DMS79 treated with DMSO at 0.1 percent for 48 hours (cell line): ENCODE measurements at places on chromosomes 1 and 21.

DNA sequence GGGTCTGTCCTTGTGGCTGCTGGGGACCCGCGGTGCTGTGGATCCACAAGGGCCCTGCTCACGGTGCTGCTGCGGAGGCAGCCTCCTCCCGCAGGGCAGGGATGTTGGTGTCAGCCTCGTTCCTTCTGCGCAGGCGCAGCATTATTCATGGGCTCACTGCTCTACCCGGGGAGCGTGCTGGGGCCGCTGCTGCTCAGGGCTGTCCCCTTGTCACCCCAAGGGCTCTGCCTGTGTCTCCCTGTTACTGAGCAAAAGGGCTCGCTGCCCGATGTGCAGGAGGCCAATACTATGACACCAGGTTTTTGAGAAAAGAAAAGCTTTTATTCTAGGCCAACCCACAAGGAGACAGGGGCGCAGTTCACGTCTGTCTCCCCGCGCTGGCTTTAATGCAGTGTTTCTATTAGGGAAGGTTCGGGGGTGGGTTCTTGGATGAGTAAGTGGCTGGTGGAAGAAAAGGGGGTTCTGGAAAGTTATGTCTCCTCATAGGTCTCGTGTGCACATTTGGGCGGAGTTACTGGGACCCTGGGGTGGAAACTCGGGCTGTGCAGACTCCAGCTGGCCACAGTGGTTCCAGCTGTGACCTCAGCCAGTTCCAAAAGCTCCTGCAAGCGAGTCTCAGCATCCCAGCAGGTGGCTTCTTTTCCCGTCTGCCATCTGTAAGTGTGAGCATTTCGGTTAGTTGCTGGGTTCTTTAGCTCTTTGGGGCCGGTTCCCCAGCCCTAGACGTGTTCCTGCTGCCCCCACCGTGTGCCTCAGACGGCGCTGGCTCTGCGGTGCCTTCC, 40.8 kb upstream of the LRRC3 start:
- no peak for DNase-seq

DNA sequence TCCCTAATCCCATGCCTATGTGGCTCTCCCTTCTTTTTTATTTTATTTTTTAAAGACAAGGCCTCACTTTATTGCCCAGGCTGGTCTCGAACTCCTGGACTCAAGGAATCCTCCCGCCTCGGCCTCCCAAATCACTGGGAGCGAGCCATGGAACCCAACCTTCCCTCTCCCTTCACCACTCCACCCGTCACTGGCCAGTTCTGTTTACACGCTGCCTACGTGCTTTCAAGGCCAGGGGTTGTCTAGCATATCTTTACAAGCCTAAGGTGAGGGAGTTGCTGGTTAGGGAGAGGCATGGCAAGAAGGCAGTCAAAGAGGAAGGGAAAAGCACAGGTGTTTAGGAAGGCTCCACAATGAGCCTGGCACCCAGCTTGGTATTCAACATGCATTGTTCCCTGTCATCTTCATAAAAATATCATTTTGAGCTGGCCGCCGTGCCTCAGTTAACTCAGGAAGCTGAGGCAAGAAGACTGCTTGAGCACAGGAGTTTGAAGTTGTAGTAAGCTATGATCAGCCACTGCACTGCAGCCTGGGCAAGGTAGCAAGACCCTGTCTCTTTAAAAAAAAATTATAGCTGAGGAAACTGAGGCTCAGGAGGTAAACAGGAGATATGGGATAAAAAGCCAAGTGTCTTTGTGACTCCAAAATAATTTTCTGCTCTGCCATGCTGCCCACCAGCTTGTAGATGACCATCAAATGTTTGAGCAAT, 1.1 kb downstream of the RHBDL2 start:
- DNase-seq = no peak

DNA sequence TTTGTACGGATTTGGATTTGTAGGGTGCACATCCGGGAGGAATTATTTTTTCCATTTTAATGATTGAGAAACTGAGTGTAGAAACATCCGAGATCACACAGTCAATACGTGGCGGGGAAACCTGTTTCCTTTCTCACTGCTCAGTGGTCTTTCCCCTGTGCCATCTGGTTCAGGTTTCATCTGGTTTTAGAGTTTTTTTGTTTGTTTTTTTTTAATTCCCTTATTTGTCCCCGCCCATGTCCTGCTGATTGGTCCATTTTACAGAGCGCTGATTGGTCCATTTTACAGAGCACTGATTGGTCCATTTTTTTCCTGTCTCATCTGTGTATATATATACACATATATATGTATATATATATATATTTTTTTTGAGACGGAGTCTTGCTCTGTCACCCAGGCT, 6.0 kb downstream of the TRPM2 start:
- DNase-seq = no peak

GRCh38 chr1:108590441-108590840, 30.5 kb downstream of the EEIG2 start:
- DNase-seq = no peak

DNA sequence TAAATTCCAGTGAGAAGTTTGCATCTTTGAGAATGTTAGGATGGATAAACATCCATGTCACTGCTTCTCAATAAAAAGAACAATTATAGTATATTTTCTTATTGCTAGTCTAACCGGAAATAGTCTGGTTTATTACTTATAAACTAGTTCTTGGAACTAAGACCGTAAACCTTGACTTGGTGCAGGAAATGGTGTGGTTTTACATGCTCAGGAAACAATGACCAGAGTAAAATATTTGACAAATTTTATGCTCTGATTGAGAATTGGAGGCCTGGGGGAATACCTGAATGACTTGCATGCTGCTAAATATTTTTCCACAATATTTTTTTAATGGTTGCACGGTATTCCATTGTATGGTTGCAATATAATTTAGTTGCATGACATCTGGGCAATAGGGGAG, 76.3 kb downstream of the XCL2 start:
- no peak for DNase-seq

GRCh38 chr21:19683492-19683891, 1279.9 kb upstream of the TMPRSS15 start:
- no peak for DNase-seq

DNA sequence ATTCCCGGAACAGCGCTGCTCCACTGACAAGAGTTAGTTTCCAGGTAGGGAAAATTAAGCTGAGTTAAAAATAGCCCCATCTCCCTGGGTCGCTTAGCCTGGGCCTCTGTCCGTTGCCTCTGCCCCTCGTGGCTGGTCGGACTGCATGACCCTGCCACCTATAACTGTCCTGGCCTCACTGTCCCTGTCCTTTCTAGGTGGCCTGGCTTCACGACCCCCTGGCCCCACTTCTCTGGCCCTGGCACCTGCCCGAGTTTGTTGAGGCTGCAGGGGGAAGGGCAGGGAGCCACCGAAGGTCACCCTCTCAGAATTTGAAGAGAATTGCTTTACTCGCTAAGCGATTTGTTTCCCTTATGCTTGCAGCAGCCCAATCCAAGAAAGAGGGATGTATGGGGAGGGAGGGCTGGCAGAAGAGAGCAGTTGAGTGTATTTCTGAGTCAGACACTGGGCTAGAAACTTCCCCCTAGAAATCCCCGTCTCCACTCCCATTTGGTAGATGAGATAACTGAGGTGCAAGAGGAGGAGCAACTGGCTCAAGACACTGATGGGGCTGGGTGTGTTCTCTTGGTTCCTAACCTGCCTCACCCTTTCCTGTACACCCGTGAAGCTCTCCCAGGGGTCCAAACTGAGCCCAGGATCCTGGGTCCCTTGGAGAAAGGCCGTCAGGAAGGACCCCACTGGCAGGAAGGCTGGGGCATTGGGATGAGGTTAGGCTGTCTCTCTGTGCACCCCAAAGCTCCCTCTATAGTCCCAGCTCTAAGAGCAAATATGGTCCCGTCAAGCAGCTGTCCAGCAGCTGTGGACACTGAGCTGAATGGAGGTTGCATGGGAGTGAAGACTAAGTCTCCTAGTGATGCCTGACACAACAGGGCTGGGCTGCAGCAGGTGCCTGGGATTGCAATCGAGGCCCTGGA, 2.9 kb upstream of the EDN2 start:
- no peak for DNase-seq

DNA sequence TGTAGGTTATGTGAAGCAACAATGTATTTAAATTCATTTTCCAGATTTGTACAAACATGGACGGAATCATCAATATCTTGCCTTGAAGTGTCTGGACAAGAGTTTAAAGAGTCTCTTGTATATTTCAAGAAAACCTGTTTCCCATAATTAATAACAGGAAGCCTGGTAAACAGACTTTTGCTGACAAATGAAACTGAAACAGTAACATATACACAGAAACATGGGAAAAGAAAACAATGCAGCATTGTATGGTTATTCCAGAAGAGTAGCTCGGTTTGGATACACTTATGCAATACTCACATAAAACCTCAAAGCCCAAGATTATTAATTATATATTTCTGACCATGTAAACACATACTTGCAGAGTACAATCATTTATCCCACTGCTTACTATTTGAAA, 265.5 kb downstream of the PTPRC start:
- DNase-seq = no peak

GRCh38 chr1:58982259-58982998, 198.6 kb upstream of the JUN start:
- no peak for DNase-seq

DNA sequence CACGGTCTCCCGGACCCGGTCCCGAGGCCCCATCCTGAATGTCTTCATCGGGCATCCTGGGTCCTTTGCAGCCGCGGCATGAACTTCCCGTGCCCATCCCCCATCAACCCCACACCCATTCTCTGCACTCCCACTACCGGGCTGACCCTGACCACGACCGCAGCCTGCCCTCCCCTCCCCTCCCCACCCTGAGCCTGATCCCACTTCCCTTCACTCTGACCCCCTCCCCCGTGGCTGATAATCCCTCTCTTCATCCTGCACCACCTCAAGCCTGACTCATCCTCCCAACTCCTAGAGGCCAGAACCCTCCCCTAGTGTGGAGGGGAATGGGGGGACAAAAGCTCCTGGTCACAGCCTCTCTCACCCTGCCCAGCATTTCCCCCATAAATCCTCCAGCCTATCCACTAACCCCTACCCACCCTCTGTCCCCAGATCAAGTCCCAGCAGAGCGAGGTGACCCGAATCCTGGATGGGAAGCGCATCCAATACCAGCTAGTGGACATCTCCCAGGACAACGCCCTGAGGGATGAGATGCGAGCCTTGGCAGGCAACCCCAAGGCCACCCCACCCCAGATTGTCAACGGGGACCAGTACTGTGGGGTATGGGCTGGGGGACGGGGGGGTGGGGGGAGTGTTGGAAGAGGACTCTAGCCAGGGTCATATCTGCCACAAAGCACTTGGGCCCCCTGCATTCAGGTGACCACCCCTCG, 602 bp downstream of the SH3BGRL3 start:
- DNase-seq = no peak
